ENCODE measurements at places on chromosomes 4 and X. TPM values are rescaled to one million over a fixed set of nuclear protein-coding genes. Genes with fewer than 3 reads are reported as not detected.
A peak's percentile ranks its signal among the peaks of the same experiment; 100 is the strongest.

GRCh38 chr4:3522326-3522640, 9.9 kb downstream of the LRPAP1 start:
- H3K27me3 ChIP-seq, result no peaks in the 10 kb centered on the region
- no peaks in the 10 kb centered on the region for H3K4me1 ChIP-seq

DOK7 gene
- total RNA-seq, result not detected

- no peaks in the 10 kb centered on the region for H3K4me1 ChIP-seq
- no peak overlapping the region for H3K27ac ChIP-seq
- no peak overlapping the region for H3K4me3 ChIP-seq
- no peak for DNase-seq
- peaks cover 3% of the 10 kb centered on the region for H3K27me3 ChIP-seq
These were observed 2.1 kb downstream of the AMBN start for GRCh38 chr4:70594196-70594595.

DNA sequence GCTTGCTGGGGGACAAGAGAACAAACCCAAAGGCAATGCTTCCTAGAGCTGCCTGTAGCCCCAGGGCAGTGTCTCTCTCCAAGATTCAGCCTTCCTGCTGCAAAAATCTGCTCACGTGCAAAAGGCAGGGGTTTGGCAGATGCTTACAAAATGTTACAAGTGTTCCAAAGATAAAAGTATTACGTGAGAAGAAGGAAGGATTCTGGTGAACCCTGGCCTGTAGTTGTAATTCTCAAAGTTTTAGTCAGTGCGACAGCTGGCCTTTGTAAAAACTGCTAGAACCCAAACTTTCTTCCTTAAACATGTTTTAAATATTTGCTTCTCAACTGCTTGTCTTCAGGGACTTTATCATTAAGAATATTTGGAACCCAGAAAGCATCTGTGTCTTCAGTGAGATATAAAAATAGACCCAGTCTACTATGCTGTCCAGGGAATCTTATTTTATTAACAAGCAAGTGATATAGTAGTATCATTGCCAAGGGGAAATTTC, 232.3 kb downstream of the FRMPD4 start:
- H3K27ac ChIP-seq, result no peak overlapping the region
- peaks cover 5% of the 10 kb centered on the region for H3K4me1 ChIP-seq
- no peaks in the 10 kb centered on the region for H3K36me3 ChIP-seq
- peak; percentile 20 for DNase-seq

DNA sequence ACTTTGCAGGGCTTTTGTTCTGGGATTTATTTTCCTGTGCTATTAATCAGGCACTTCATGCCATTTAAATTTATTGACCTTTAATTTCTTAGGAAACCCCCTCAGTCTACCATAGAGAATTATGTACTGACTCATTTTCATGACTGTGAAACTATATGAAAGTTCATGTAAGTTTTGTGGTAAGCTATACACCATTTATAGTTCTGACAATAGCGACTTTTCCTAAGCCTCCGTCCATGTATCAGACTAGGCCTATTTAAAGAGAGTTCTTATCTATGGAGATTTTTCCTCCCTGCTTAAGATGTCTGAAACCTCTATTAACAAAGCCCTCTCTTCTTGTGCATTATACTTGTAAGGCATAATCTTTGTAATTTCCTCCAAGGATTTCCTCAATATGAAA, 111.6 kb downstream of the AFF2 start:
- no peaks in the 10 kb centered on the region for H3K36me3 ChIP-seq
- no peaks in the 10 kb centered on the region for H3K4me1 ChIP-seq
- no peak overlapping the region for H3K4me3 ChIP-seq
- no peak overlapping the region for H3K27ac ChIP-seq
- no peaks in the 10 kb centered on the region for H3K27me3 ChIP-seq
- DNase-seq, result no peak
